ENCODE measurements at places on chromosomes 3 and 15.

DNA sequence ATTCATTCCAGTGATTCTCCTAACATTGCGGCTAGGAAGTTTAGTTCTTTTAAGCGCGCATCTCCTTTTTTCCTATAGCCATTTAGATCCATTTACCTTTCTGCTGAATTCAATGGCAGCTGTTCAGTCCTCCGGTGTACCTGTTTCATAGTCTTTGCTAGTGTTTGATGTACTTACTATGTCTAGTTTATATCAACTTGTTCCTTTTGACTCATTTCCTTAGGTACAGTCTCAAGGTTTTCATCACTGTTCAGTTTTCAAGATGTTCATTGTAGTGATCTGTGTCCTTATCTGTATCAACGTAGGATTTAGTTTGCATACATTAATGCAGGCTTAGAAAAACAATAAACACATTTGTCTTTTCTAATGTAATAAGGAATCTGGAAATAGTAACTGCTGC is 59.0 kb upstream of the MBNL1 start:
- DNase-seq = no peak

DNA sequence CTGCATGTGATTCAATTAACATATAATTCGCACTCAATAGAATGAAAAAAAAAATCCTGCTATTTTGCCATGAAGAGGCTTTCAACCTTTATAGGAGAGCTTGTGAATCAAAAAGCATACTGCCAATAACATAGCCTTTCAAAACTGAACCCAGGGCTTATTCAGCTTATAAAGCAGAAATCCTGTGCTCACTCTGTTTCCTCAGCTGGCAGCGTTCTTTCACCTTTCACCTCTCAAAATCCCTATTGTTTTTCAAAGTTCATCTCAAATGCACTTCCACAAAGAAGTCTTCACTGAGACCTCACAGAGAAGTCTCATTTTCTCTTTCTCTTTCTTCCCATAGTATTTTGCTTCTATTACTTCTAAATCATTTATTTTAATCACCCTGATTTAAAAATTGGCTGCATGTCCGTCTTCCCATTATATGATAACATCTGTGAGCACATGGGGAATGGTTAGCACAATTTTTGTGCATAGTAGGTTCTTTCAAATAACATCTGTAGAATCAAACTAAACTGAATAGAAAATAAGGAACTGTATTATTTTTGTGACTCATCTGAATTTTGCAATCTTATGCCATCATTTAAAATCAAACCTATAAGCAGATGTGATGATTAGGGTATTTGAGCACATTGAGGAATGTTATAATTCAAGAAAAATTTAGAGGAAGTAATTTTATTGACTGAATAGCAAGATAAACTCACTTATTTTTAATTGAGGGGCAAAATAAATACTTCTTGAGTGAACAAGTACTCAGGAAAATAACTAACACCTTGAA is 373.4 kb downstream of the NLGN1 start:
- no peak for DNase-seq

DNA sequence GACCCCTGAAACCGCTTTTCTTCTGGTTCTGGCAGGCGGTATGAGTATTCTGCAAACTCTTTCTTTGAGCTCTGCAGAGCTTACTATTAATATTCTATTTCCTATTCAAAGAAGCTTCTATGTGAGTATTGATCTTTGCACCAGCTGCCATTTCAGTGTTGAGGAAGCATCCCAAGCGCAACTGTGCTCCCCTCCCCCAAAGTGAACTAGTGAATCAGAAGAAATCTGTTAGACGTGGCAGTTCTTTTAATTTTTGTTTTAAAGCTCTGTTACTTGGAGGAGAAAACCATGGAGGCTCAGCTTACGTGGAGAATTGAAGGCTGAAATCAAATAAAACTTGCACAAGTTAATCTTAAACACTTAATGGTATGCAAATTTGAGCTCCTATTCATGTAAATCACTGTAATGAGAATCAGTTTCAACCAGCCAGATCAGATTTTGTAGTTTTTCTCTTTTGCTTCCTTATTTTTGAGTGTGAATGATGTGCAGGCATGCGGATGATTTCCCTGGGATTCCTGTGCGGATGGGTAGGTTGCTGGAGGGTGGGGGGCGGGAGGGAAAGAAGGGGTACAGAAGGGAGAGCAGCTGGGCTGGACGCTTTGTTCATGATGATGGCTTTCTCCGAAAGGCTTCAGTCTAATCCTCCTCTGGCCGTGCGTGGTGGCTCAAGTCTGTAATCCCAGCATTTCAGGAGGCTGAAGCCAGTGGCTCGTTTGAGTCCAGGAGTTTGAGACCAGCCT is 16.1 kb upstream of the AGBL1 start:
- no peak for DNase-seq

GRCh38 chr3:185420762-185421161 is 57.8 kb downstream of the MAP3K13 start:
- DNase-seq = no peak

All from stimulated activated CD8-positive, alpha-beta memory T cell treated with anti-CD3 and anti-CD28 coated beads, Interleukin-15, amount 100 ng/mL, for 1 hour (primary cell).